ENCODE measurements at places on chromosomes 2 and 18.

- DNase-seq, result no peak
These were observed 20.1 kb upstream of the RMDN2 start for GRCh38 chr2:37904993-37905392.

GRCh38 chr18:11115276-11115675 lies 34.1 kb downstream of the PIEZO2 start:
- DNase-seq, result no peak

DNA sequence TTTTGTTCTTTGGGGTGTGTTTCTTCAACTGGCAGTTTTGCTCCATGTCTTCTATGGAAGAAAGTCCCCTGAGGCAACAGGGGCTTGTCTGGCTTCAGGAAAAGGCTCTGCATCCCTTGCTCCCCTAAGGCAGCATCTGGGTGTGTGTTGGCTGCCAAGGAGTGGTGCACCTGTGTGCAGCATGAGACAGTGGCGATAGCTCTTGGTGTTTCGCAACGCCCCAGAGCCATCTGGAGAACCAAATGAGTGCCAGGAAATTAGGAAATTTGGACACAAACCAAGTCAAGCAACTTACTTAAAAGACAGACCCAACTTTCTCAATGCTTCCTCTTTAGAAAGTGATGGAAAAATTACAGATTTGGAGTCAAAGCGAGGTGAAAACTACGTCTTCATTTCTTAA lies 1044.4 kb upstream of the CNTNAP5 start:
- DNase-seq, result no peak

- DNase-seq, result no peak
These were observed 2.2 kb upstream of the PCYOX1 start for GRCh38 chr2:70255637-70256314.

GRCh38 chr2:120174963-120175581 lies 48.1 kb downstream of the TMEM185B start:
- no peak for DNase-seq

DNA sequence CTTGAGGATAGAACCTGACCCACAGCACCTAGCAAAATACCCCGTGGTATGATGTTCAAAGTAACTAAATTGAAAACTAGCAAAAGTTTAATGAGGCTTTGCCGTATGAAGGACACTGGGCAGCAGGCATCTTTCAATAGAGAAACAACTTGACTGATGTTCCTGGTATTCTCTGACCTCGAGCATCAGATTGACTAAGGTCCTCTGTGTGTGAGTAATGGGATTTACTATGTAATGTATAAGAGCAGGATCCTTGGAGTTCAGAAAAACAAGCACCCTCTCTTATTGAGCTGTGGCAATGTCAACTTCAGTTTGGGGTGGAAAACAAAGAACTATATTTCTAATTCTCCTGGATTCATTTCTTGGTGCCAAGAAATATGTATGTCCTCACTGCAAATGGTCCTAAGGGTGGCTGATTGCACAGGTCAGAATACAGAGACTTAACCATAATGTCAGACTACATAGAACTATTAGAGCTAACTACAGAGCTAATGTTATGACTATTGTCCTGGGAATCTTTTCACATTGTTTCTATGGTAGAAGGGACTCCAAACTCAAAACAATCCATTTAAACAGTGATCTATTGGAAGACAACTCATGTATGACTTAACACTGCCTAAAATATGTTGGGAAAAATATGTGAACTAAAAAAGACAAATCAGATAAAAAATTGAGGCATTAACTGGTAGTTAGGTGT lies 4.4 kb downstream of the TNFAIP6 start:
- no peak for DNase-seq

- DNase-seq, result no peak
These were observed 27.3 kb downstream of the ZAP70 start for GRCh38 chr2:97740590-97741182.

GRCh38 chr2:24199968-24200590 lies 25.2 kb downstream of the FAM228A start:
- DNase-seq, result no peak

DNA sequence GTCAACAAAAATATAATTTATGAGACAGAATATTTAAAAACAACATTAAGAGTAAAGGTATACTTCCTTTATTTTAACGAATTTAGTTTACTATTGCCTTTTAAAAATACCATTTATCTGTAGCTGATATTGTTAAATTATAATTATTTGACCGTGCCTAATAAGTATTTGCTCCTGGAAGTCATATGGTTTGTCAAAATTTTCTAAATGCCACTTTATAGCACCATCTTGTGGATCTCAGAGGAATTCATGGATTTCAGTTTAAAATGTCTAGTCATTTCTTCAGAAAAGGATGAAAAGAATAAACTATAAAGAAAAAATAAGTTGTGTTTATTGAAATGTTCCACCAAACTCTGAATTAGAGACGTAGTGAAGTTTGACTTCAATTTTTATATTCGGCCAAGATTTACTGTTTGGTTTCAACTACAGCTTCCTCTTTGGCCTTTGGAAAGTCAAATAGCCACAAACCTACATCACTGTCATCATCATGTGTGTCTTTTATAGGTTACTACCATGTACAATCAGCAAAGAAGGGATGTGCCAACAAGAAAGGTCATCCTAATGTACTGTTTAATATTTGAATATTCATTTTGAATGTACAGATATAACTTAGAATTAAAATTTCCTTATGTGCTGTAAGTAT lies 10.3 kb upstream of the FTCDNL1 start:
- DNase-seq, result no peak

Data from stimulated activated CD4-positive, alpha-beta T cell treated with anti-CD3 and anti-CD28 coated beads, TNF-alpha, amount 100 ng/mL, for 48 hours (primary cell).